ENCODE measurements at places on chromosomes 1 and 21. TPM values are rescaled to one million over a fixed set of nuclear protein-coding genes. Genes with fewer than 3 reads are reported as not detected.

GRIK1 gene
- not detected for polyA plus RNA-seq

PKP1 gene
- polyA plus RNA-seq = not detected

OLFML3 gene
- not detected for polyA plus RNA-seq

RIMKLA gene
- not detected for polyA plus RNA-seq

DNA sequence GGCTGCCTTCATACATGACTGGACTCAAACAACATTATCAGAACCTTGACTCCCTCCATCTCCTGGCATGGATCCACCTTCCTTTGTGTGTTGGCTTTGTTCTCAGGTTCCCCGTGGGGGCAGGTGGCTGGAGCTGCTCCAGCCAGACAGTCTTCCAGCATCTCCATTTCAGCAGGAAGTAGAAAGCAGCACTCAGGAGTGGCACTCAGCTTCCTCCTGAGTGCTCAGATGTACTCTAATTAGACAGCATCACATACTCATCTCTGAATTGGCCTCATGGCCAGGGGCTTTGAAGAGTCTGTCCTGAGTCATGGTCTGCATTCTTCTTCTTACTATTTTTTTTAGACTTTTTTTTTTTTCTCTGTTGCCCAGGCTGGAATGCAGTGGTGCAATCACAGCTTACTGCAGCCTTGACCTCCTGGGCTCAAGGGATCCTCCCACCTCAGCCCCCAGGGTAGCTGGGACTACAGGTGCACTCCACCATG is 27.9 kb downstream of the OVAAL start:
- DNase-seq = no peak

DNA sequence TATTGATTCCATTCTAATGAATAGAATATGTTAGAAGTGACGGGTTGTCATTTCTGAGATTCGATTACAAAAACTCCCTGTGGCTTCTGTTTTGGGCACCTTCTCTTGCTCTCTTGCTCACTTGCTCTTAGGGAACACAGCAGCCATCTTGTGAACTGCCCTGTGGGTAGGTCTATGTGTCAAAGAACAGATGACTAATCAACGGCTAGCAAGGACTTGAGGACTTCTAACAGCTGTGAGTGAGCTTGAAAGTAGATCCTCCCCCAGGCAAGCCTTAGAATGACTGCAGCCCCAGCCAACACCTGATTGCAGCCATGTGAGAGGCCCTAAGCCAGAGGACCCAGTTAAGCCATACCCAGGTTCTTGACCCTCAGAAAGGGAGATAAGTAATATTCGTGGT is 49.3 kb downstream of the AZIN2 start:
- DNase-seq = no peak

DNA sequence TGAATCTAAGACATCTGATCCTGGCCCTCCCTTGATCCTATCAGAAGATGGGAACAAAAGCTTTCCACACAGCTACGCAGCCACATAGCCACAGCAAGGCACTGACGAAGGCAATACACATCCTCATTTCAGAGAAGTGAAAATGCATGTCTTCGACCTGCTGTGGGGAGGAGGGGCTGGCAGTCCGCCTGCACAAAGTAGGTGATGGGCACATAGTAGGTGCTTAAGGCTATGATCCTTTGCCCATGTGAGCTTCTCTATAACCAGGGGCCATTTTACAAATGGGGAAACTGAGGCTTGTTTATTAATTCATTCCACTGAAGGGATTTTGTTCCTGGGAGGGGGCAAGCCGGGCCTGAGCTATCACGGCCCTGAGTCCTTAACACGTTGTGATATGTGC is 94.2 kb downstream of the PAX7 start:
- no peak for DNase-seq

DNA sequence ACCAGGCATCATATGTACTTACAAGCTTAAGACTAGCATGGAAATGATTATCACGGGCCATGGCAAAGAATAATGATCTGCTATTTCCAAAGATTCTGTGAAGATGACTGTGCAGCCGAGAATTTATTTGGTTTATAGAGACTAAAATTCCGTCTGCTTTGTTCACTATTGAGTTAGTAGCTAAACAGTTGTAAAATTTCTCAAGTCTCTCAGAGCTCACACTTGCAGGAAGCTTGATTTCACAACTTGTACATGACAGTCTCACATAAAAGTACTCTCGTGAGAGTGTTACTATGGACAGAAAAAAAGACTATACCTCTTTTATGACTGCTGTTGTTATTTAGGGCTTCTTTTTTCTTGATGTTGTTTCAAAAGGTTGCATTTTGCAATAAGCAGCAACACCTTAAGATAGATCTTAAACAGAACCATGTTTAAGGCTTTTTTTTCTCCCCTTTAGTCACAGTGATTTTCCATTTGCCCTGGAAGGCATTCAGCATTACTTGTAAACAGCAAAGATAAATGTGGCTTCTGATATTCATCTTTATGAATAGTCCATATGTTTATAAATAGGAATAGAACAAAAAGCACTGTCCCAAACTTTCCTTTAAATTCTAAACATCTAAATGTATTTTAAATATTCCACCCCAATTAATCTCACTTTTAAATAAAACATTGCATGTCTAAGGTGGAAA is 24.8 kb downstream of the ST6GALNAC5 start:
- DNase-seq = no peak

DNA sequence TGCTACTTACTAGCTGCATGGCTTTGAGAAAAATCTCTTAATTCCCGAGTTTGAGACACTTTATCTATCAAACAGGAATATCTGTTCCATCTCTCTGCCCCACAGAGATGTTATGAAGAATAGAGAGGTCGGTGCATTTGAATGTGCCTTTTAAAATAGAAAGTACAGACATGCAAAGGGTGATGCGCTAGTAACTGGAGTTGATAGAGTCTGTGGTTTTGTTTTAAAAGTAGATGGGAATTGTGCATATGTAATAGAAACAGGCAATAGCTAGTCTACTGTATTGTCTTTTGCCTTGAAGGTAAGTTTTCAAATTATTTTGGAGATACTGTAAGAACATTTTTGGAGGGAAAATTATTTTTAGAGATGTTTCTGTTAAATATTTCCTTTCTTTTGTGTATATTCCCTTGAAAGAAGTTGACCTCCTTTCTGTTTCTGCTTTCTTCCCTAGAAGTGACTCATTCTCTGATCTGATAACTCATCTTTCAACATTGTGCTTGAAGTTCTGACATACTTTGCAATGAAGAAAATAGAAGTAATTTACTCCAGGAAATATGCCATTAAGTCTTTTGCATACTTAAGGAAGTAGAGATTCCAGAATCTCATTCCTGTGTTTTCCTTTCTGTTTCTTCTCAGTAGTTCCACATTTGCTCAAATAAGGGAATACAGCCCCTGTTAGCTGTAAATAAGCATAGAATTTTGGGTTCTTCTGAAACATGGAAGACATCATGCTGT is 151.6 kb downstream of the SDCCAG8 start:
- DNase-seq = no peak

DNA sequence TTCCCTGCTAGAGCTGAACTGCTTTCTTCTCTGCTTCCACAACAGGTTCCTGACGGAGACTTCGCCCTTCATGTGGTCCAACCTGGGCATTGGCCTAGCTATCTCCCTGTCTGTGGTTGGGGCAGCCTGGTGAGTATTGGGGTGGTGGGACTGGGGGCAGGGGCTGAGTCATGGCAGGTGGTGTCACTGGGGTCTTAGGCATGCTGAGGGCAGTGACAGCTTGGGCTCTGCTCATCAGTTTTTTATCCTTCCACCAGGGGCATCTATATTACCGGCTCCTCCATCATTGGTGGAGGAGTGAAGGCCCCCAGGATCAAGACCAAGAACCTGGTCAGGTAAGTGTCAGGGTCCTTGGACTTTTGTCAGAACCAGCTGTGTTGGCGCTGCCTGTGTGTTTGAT is 1.3 kb downstream of the ATP6V0B start:
- no peak for DNase-seq

GRCh38 chr21:44949161-44949778 is 9.4 kb downstream of the SLX9 start:
- DNase-seq = no peak

- DNase-seq = no peak
Measured at GRCh38 chr1:59446257-59446901, 149.5 kb downstream of the FGGY start.
